Kidney tubule cell (primary cell): ENCODE measurements at places on chromosomes 5 and 9.

DNA sequence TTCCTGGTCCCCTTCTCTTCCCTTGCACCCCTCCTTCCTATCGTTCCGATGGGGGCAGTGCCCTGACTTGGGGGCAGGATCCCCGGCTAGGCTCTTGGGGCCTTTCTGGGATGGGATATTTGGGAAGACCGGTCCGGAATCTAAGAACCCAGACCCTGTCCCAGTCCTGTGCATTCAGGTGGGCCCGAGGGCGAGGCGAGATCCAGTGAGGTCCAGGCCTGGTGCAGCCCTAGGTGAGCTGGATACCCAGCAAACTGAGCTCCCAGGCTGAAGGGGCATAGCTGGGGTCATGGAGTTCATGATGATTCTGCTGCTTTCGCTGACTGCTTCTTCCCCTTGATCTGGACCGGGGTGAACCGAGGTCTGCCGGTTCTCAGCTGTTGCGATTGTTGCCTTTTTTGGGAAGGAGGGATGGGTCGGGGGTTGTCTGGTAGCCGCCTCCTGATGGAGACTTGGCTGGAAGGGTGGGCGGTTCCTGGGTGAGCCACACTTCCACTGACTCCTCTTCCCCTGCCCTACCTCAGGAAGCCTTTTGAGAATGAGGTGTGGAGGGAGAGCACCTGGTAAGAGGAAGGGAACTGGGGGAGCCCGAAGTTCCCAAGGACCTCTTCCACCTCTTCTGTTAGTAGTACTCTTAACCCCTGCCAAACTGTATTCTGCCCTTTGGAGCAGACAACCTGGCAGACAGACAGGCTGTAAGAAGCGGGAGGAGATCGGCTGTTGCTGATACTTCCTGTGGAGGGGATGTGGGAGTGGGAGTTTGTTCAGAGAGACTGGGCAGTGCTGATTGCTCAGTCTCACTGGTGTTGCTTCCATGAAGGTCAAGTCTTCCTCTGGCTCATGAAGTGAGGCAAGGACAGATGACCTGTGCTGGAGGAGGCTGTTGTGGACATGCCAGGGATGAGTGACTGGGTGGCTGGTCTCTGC lies 1.0 kb downstream of the LRRC8A start:
- DNase-seq, result peak; percentile 37

GRCh38 chr5:129945028-129945427 lies 40.8 kb downstream of the CHSY3 start:
- DNase-seq, result no peak

DNA sequence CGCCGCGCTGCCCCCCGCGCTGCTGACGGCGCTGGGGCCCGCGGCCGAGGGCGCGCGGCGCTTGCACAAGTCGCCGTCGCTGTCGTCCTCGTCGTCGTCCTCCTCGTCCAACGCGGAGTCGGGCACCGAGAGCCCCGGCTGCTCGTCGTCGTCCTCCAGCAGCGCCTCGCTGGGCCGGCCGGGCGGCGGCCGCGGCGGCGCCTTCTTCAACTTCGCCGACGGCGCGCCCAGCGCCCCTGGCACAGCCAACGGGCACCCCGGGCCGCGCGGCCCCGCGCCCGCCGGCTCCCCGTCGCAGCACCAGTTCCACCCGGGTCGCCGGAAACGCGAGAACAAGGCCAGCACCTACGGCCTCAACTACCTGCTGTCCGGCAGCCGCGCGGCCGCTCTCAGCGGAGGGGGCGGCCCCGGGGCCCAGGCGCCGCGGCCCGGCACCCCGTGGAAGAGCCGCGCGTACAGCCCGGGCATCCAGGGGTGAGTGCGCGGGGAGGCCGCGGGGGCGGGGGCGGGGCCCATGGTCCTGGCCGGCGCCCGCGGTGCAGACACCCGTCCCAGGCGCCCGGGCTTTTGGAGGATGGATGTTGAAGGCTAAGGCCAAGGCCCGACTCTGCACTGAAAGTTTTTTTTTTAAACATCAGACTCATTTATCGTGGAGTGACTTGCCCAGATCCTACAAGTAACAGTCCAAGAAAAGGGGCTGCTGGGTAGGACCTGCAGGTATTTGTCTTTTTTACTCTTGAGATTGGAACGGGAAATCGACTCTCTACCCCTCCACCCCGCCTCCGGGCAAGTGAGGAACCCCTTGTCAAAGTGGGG lies 1.2 kb downstream of the TENT4A start:
- DNase-seq, result no peak

GRCh38 chr9:84652496-84653120 lies 16.9 kb upstream of the NTRK2 start:
- peak; percentile 54 for DNase-seq

- no peak for DNase-seq
Measured at GRCh38 chr5:94544875-94545547, 73.4 kb downstream of the KIAA0825 start.

DNA sequence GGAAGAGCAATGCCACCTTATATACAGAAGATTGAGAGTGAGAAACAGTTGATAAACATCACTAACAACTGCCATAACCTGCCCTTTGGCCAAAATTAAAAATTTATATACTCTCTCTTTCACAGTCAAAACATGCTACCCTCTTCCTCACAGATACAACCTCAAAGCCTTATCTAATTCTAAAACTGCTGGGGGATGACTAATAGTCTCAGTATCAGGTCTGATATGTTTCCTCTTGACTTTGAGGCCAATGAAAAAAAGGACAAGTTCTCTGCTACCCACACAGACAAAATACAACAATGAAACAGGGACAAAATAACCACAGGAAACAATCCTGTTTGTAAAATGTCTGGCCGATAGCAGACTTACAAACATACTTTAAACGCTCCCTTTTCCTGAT lies 485.6 kb upstream of the NUDT12 start:
- DNase-seq, result no peak

- DNase-seq, result peak; percentile 26
Measured at GRCh38 chr5:66945389-66946349, 250.9 kb downstream of the CD180 start.

DNA sequence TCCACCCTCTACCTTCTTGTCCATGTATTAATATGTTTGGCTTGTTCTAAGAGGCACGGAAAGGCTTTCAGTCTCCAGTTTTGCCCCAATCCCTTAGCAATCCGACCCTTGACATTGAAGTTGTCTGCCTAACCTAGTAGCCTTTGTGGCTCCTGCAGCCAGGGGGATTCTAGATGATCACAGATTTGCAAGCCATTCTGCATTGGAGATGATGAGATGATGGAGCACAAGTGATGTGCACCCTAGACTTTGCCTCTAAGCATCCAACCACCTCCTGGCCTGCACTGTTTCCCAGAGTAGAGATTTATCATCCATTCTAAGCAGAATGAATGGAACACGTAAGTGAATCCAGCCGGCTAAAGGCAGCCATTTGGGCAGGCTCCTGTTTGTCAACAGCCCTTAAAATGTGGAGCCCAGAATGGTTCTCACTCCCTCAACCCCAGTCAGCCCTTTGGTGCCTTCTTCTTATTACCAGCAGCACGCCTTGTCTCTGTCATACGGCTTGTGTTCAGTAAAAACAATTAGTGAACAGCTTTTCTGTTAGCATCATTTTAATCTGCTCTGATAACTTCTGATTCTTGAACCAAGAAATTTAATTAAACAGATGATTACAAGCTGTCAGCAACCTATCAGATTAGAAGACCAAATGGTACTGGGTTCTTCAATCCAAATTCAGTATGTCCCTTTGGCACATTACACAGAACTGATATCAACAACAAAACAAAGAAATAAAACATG lies 5.7 kb upstream of the TRAF1 start:
- no peak for DNase-seq

- DNase-seq, result peak; percentile 10
Measured at GRCh38 chr9:88011005-88011766, 36.9 kb upstream of the CDK20 start.

- no peak for DNase-seq
Measured at GRCh38 chr5:32713361-32713769, 2.2 kb downstream of the NPR3 start.

GRCh38 chr9:133359399-133360175 lies 3.2 kb downstream of the SURF2 start:
- no peak for DNase-seq

DNA sequence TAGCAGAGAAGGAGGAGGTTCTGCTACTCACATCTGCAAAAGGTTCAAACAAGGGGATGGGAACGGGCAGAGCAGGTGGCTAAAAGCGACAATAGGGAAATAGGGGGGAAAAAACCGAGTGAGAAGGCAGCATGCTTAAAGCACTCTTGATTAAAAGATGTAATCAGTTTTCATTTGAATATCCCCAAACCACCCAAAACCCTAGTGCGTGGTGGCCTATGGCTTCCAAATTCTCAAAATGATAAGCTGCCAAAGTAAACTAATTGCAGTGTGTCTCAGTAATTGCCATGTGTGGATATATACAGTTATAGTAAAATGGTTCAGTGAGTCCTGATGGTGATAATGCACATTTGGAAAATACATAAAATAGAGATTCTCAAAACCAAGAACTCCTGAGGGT lies 315.2 kb upstream of the RFX3 start:
- DNase-seq, result no peak

DNA sequence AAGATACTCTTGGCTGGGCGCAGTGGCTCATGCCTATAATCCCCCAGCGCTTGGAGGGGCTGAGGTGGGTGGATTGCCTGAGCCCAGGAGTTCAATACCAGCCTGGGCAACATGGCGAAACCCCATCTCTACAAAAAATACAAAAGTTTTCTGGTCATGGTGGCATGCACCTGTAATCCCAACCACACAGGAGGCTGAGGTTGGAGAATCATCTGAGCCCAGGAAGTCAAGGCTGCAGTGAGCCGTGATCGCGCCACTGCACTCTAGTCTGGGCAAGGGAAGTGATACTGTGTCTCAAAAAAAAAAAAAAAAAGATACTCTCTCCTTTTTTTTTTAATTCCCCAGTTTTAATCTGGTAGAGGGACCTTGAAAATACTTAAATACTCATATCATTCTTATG lies 15.0 kb downstream of the ANKRD33B start:
- DNase-seq, result peak; percentile 64

GRCh38 chr9:134724202-134724911 lies 82.8 kb downstream of the COL5A1 start:
- no peak for DNase-seq

DNA sequence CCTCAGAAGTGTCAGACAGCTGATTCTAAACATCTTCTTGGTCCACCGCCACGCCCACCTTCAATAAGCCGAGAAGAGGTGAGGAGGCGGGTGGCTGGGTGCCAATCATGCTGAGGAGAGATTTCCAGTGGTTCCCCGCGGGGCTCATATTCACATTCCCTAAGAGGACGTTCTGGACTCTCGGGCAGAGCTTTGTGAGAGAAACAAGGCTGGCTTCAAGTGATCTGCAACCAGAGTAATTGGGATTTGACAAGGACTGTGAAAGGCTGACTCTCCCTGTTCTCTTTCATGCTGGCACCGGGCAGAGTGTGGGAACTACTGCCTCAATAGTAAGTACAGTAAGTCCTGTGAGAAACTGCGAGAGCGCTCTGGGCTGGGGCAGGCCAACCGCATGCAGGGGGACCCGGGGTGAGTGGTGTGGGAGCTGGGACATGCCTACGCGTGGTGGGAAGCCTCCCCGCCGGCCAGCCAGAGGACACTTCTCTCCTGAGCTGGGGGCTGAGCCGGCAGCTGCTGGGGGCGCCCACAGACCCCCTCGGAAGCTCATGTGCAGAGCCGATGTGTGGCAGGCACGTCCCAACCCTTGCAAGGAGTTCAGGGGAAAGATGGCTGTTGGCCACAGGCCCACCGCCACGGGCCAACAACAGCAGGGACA lies 110.9 kb downstream of the LIFR start:
- no peak for DNase-seq

- peak; percentile 93 for DNase-seq
Measured at GRCh38 chr9:98811051-98811650, 3.7 kb downstream of the GALNT12 start.

- no peak for DNase-seq
Measured at GRCh38 chr5:12780536-12780935, 876.3 kb upstream of the CTNND2 start.

DNA sequence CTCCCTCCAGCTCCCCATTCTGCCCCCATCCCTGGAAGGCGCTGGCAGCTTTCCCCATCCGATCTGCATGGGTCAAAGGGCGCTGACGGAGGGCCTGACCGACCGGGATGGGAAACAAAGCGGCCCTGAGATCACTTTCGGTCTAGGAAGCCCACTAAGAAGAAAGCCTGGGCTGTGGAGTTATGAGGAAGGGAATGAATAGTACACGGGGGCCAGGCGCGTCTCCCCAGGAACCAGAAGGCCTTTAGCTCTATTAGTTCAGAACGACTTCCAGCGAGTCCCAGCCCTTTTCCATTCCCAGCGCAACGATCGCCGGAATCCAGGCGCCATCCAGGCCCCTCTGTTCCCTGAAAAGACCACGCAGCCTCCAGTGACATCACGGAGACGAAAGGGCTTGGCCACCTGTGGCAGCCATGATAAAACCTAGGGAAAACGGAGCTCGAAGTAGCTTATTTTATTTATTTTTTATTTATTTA lies 70.1 kb upstream of the CCDC180 start:
- no peak for DNase-seq

DNA sequence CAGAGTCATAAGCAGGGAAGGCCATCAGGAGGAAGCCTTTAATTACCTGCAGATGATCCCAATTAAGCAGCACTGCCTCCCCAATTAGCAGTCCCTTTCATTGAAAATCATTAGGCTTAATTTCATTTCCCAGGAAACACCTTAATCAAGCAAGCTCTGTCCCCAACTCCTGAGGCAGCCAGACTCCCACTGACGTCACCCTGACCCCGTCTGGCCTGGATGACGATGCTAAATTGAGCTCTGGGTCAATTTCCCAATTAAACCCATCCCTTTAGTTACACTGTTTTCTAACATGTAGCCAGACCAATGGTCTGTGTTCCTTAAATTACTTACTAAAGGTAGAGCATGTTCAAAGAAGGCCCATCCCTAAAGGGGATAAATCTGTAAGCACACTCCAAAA lies 84.0 kb upstream of the SPOCK1 start:
- DNase-seq, result no peak

GRCh38 chr9:71924576-71924975 lies 13.1 kb downstream of the C9orf85 start:
- no peak for DNase-seq

DNA sequence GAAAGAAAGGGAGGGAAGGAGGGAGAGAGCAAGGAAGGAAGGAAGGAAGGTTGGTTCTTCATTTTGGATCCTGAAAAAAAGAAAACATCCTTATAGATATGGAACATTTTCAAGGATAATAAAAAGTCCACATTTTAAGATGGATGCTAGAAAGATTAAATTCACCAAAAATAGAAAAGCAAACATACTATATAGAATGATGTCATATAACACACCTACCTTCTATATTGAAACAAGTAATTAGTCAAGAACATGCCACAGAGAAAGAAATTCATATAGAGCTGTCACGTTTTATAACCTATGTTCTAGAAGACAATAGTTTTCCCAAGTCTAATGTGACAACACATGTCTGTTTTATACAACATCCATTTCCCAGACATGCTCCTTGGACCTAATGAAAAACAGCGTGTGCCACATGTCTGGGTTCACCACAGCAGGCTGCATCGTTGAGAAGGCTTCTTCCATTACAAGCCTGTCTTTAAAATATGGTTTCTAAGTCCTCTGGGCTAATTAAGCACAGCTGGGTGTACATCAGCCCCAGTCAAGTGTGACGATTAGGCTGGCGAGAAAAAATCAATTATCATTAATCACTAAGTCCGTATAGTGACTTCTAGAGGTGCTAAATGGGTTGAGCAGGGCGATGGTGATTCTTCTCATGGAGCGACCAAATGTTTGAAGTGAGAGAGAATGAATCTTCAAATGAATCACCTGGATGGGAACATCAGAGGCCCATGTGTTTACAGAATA lies 301.8 kb downstream of the TLE1 start:
- no peak for DNase-seq

- DNase-seq, result no peak
Measured at GRCh38 chr9:105539452-105539851, 18.5 kb upstream of the FKTN start.

GRCh38 chr9:90821697-90822096 lies 20.1 kb downstream of the SYK start:
- DNase-seq, result peak; percentile 34
